ENCODE measurements at places on chromosomes 4 and X. TPM values are rescaled to one million over a fixed set of nuclear protein-coding genes. Genes with fewer than 3 reads are reported as not detected.

CT83 gene
- total RNA-seq: not detected

F9 gene
- not detected for total RNA-seq

MAD2L1 gene
- 45.9 TPM for total RNA-seq

GPC3 gene
- not detected for total RNA-seq

ARX gene
- total RNA-seq: 0.25 TPM

HERC5 gene
- 4.0 TPM for total RNA-seq

TMEM35A gene
- total RNA-seq: not detected

POLA1 gene
- 10.5 TPM for total RNA-seq

RNF128 gene
- total RNA-seq: 0.06 TPM

TKTL2 gene
- not detected for total RNA-seq

METTL14 gene
- 12.8 TPM for total RNA-seq

SLC10A6 gene
- total RNA-seq: not detected

POU3F4 gene
- not detected for total RNA-seq

CNKSR2 gene
- 1.6 TPM for total RNA-seq

IL9R gene
- 0.13 TPM for total RNA-seq

TCEAL2 gene
- total RNA-seq: not detected

HAND2 gene
- total RNA-seq: 0.41 TPM

HSD17B11 gene
- 52.1 TPM for total RNA-seq

HSFX4 gene
- total RNA-seq: not detected

SYTL5 gene
- total RNA-seq: 0.26 TPM

SLC2A9 gene
- total RNA-seq: 0.38 TPM

Measured in A549 treated with AZD2906 at 1 μM for 4 hours (cell line).